Aorta (tissue), 5 donors: ENCODE measurements at places on chromosomes 12 and 14.

GRCh38 chr14:75283162-75283832 lies 4.7 kb downstream of the FOS start:
- no peak for DNase-seq

GRCh38 chr12:125525879-125526278 lies 460.6 kb downstream of the AACS start:
- no peak for DNase-seq

DNA sequence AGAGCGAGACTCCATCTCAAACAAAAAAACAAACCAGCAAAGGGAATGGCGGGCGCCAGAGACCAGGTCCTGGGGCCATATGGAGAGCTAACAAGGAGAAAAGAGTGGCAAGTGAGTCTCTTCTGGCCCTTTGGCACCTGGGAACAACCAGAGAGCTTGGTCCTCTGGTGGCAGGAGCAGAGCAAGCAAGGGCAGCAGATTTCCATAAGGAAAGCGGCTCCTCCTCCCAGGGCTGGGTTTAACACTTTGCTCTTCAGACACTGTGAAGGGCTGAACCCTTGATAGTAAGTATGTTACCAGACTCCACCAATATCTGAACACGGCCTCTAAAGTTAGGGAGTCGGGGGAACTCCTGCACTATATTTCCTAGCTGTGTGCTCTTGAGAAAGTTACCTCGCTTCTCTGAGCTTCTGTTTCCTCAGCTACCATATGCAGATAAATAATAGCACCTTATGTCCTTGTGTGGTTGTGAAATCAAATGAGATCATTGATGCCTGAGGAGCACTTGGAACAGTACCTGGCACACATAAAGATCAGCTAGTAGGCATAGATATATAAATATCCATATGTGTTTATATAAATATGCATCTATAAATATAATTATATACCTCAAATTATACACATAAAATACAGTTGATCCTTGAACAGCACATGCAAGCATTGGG lies 33.4 kb upstream of the PLEKHG6 start:
- no peak for DNase-seq

DNA sequence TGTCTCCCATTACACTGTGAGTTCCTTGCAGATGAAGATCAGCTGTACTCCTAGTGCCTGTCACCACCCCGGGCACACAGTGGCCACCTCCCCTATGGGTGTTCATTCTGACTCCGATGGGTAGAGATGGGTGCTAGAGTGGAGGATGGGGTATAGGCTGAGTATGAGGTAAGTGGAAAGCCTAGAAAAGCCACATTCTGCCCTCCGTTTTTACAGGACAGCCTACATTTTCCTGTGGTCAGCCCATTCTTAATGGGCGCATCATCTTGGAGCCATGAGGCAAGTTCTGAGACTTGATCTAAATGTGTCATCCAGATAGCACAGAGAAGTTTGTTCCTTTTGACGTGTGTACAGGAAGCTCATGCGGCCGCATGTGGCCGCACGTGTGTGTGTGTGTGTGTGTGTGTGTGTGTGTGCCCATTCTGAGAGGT lies 166.7 kb upstream of the HIF1A start:
- DNase-seq = no peak

GRCh38 chr14:95649230-95649629 lies 37.0 kb upstream of the TCL1B start:
- no peak for DNase-seq

DNA sequence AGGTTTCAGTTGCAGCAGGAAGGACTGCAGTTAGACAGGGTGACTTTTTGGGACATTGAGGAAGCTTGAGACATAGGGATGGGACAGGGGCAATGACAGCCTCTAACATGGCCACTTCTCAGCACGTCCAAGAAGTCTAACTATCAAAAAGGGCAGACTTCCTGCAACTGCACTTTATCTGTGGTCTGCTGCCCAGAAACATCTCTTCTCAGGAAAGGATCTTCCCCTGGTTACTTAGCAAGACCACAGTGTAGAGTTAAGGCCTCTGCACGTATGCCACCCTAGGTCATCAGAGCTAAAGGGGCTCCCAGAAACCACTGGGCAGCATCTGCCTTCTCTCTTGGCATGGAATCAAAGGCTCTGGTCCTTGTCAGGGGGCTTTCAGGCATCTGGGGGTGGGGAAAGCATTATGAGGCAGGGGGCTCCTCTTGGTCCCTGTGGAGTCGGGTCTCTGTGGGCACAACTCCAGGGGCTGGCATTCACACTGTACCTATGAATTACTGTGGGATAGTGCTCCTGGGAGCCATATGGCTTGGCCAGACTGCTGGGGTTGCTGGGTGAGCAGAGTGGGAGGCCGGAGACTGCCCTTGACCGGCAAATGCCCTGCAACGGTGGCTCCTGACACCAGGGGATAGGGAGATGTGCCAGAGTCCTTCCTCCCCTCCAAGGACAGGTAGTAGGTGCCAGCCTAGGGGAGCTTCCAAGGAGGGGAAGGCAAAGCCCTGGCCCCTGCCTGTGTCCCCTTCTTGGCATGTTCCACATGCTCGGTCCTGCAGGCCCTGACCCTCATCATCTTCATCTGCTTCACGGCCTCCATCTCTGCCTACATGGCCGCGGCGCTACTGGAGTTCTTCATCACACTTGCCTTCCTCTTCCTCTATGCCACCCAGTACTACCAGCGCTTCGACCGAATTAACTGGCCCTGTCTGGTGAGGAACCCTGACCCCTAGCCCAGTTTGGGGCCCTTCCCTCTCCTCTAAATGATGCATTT lies 1.0 kb downstream of the CMTM5 start:
- no peak for DNase-seq

- no peak for DNase-seq
Observed at GRCh38 chr12:105429511-105429910, 99.0 kb downstream of the C12orf75 start.

DNA sequence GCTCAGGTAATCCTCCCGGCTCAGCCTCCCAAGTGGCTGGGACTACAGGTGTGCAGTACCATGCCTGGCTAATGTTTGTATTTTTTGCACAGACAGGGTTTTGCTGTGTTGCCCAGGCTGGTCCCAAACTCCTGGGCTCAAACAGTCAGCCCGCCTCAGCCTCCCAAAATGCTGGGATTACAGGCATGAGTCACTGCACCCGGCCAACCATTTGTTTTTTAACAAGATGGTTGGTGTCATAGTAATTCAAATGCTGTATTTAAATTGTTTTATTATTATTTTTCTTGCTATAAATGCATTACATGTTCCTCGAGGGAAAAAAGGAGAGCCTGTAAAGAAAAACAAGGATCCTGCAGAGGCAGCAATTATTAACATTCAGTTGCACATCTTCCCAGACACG lies 83.9 kb downstream of the EP400 start:
- no peak for DNase-seq

DNA sequence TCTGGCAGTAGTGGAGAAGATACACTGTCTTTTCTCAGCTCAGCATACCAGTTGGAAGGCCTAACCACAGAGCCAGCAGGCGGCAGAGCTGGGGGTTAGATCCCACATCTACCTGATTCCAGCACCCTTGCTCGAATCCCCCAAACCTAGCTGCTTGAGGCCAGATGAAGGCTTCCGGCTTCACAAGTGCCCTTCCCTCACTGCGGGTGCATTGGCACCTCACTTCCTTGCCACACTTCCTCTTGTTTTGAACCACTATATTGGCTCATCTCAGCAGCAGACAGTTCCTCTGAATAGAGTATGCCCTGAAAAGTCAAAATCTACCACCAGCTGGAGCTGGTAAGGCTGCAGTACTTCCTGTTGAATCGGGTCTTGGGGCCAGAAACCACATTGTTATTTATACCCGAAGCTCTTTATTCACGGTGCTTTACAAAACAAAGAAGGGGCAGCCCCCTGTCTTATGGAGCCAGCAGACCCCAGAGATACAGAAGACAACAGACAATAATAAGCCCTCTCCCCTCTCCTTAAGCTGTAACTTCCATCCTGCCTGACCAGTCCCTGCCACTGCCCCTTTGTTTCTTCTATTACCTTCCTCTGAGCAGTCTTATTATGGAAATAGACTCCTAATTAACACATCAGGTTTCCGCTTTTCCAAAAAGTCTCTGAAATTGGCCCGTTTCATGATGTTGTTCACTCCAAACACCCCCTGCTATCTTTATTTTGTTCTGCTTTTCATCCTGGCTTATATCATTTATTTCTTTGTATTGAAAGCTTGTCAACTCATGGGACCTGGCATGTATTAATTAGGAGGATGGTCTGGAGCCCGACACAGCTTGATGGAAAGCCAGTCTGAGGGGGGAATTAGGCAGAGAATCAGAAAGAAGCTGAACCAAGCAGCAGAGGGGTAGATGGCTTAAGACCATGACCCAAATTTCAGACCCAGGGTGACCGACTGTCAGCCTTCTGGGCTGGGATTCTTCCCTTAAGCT lies 233.5 kb downstream of the EFCAB11 start:
- no peak for DNase-seq

GRCh38 chr14:73027546-73027945 lies 640 bp upstream of the ZFYVE1 start:
- no peak for DNase-seq

GRCh38 chr14:88142997-88143396 lies 138.1 kb downstream of the GPR65 start:
- no peak for DNase-seq

GRCh38 chr12:63228853-63229252 lies 77.9 kb upstream of the AVPR1A start:
- no peak for DNase-seq

DNA sequence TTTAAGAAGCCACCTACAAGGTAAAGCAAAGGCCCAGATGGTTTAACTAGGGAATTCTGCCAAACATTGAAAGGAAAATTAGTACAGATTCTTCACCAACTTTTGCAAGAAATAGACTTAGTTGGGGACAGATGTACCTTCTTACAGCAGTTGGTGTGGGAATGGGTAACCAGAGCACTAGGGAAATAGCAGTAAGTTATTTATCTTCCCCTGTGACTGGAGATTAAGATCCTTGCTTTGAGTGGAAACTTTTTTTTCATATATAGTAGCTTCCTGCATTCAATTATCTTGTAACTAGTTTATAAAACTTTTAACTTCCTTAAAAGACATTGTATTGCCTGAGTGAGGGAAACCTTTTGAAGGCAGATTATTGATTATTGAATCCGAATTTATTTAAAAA lies 44.2 kb downstream of the ARID2 start:
- DNase-seq = no peak
